Central memory CD8-positive, alpha-beta T cell (primary cell): ENCODE measurements at places on chromosomes 1 and 21.

DNA sequence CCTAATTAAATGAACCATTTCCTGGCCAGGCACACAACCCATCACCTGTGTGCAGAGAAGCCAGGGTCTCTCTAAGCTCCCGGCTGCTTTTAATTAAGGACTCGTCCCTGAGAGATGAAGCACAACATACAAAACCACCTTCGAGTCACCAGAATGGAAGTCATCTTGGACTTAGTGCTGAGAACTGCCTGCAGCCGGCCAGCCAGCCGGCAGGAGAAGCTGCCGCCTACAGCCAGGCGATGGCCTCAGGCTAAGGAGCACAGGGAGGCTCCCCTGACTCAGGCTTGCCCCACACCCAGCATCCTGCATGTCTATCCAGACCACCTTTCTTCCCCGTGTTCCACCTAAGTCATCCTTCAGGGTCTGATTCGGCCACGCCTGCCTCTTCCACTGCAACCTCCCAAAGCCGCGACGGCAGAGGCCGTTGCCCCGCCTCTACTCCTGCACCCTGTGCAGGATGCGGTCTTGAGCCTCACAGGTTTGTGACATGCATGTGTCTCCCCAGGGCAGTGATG lies 83.6 kb downstream of the SLC66A1 start:
- no peak for DNase-seq

GRCh38 chr21:15686506-15686905 lies 43.3 kb upstream of the USP25 start:
- no peak for DNase-seq

DNA sequence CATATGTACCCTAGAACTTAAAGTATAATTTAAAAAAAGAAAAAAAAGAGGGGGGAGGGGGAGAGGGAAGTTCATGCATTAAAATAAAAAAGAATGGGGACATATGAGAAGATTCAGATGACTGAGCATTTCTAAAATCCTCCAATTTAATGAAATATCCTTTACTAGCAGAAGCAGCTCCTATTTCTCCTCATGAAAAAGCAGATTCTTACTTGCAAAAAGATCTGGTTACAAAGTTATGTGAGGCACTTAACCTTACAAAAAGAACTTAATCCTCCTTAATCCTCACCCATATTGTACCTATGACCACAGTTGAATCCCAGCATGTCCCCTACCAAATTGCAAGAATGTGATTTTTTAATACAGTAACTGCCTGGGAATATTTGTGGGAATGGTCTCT lies 298.5 kb downstream of the SRGAP2C start:
- no peak for DNase-seq

DNA sequence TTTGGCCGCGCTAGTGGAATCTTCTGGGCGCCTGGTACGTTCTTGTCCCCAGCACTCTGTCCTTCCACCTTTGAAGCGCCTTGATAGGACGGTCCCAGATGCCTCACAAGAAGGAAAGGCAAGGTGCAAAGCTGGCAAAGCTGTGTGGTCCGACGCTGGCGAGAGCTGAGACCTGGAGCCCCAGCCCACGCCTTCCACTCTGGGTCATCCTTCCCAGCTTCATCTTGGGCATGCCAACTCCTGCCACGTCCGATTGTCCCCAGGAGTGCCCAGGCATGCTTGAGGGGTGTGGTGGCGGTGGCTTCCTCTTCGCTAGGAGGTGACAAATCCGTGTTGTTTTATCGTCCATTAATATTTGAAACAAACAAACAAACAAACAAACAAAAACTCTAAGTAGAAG lies 123.9 kb upstream of the DPYD start:
- no peak for DNase-seq

DNA sequence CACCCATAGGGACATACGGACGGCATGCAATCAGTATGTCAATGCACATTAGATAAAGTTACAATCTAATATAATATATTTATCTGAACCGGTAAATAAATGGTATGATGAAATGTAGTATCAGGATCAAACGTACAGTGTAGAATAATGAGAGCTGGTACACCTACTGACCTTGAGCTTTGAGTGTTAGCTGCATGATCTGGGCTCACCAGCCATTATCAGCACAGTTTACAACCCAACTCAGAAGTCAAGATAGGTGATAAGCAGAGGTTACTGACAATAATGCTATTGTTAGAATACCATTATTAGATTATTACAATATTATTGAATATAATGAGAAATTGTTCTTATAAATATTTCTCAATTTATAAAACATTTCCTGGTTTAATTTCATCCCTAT lies 103.0 kb upstream of the ESRRG start:
- DNase-seq, result no peak

DNA sequence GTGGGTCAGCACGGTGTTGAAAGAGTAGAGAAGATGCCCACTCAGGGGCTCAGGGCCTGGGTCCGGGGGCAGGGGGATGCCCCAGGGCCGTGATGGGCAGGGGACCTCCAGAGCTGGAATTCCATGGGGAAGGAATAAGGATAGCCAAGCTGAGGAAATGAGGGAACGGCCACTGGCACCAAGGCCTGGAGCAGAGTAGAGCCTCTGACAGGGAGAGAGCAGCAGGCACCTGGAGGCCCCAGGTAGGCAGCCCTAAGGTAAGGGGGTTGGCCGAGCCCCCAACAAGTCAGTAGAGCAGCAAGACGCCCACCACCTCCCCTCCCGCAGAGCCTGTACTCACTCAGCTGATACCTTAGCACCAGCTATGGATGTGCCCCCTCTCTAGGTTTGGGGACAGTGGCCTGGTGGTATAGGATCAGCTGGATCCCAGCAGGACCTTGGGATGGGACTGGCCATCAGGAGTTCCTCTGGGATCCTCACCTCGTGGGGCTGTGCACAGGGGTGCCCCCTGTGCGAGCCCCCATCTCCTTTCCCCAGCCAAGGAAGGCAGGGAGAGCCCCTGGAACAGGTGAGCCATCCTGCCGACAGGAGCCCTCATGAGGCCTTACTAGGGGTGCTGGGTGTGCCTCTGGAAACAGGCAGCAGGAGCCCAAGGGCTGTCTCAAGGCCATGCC lies 21.0 kb upstream of the ARF1 start:
- DNase-seq, result no peak

DNA sequence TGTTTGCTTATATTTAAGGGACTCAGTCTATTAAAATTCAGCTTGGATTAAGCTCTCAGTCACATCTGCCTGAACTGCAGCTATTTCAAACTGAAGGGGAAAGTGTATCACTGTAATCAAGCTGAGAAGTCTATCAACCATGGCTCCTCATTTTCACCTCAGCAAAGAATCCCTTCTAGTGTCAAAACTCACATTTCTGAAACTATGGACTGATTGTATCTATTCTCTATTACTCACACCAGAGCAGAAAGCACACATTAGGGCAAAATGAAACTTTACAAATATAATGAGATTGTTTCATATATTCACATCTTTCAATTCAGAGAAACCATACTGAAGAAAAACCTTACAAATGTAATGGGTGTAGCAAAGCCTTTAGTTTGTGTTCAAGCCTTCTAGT lies 14.6 kb upstream of the C1orf146 start:
- no peak for DNase-seq

- no peak for DNase-seq
Observed at GRCh38 chr1:106344494-106344893, 712.0 kb upstream of the PRMT6 start.

DNA sequence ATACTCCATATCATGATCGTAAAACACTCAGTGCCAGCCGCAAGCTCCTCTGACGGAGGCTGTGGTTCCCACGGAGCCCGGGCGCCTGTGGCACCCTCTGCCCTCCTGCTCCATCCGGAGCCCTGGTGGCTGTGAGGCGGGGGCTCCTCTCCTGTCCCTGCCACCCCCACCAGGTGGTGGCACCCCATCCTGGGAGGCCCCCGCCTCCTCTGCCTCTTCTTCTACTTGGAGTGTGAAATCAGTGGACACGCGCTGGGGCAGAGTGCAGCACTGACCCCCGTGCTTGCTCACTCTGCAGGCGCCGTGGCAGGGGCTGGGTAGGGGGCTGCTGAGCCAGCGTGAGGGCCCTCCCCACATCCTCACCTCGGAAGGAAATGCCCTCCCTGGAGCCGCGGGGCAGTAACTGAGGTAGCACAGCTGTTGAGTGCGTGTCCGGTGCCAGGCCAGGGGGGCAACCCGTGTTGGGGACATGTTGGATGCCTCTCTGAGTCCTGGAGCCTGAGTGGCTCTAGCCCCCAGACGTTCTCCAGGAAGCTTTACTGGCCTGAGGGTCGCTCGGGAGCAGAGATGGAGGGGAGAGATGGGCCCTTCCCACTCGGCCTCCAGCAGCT lies 58.7 kb upstream of the ABCG1 start:
- no peak for DNase-seq

GRCh38 chr21:27572696-27573095 lies 605.8 kb upstream of the ADAMTS5 start:
- no peak for DNase-seq

GRCh38 chr1:15146142-15146680 lies 7.3 kb upstream of the TMEM51 start:
- DNase-seq, result no peak

- peak; percentile 18 for DNase-seq
Observed at GRCh38 chr1:67429011-67429527, 1.1 kb downstream of the SERBP1 start.

DNA sequence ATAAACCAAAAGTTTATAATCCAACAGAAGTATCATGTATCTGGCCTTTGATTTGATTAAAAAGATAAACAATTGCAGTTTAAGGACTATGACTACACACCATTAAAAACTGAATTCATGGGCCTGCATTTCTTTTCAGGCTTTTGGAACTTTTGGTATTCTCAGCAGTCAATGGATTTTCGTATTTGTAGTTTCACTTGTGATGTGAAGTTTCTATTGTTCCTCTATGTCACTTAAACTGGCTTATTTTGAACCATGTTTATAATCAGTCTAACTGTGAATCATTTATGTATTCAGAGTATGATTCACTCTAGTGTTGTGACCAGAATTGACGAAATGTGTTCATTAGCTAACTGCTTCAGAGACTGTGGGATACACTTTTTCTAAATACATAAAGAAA lies 132.9 kb downstream of the COQ8A start:
- DNase-seq, result no peak

DNA sequence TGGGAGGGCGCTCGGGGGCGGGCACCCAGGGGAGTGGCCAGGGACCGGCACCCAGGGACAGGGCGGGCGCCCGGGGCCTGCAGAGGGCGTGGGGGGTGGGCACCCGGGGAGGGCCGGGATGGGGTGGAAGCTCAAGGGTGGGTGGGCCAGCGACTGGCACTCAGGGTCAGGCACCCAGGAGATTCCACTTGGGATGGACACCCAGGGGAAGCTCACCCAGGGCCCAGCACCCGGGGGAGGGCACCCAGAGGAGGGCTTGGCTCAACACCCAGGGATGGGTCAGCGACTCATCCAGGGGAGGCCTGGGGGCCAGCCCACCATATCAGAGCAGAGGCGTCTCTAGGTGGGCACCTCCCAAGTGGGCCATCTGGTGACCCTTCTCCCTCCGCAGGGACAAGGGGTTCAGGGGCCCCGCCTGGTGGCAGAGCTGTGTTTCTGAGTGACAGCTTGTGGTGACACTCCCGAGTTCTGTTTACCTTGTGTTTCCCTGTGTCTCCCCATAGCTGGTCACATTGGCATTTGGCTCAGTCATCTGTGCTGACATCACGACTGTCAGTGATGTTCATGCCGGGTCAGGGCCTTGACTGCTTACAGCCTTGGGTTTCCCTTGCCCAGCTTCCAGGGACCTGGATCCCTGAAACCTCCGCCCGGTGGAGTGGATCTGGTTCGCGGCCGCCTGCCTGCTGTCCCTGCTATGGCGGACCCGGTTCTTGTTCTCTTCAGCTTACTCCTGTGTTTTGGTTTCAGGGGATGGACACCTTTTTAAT lies 749 bp downstream of the IBA57 start:
- peak; percentile 65 for DNase-seq
